Ecto neural progenitor cell (in vitro differentiated cells): ENCODE measurements at places on chromosomes 5 and 9.

- no peak for DNase-seq
Measured at GRCh38 chr5:67234671-67235176, 38.1 kb upstream of the CD180 start.

GRCh38 chr9:127187231-127187956 is 65.0 kb upstream of the ANGPTL2 start:
- no peak for DNase-seq

GRCh38 chr9:70802206-70802605 is 319.2 kb downstream of the TRPM3 start:
- no peak for DNase-seq

DNA sequence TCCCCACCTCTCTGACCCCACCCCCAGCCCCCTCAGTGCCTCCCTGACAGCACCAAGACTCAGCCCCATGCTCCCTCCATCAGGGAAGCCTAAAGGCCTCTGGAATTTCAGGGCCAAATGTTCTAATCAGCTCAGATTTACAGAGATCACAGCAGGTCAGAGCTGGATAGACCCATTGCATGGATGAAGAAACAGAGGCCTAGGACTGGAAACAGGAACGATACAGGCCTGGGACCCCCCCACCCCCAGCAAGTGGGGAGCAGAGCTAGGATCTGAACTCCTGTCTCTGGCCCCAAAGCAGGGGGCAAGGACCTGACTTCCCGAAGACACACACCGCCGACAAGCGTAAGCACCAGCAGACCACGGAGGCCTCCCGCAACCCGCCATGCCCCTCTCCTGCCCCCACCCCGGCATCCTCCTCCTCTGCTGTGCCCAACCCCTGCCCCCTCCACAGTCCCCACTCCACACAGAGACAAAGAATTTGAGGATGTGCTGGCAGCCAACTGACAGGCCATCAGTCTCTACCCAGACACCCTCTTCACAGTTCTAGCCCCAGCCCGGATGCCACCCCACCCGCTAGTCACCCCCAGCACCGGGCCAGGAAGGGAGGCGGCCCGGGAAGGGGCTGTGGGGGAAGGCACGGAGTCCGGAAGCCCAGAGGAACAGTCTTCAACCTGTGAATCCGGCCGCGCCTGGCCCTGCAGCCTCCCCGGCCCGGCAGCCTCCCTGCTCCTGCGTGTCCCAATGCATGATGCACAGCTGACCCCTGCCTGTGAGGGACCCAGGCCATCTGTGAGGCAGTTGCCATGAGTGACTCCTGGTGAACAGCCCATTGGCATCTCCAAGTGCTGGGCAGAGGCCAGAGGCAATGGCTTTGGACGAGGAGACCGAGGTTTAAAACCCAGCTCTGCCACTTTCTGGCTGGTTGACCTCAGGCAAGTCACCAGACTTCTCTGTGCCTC is 31.3 kb downstream of the NDUFA8 start:
- DNase-seq = no peak

- no peak for DNase-seq
Measured at GRCh38 chr5:135996611-135997010, 32.2 kb upstream of the TGFBI start.

GRCh38 chr5:163531272-163531671 is 25.9 kb downstream of the MAT2B start:
- DNase-seq = no peak

- DNase-seq = no peak
Measured at GRCh38 chr9:127862075-127863011, 7.9 kb upstream of the ENG start.

DNA sequence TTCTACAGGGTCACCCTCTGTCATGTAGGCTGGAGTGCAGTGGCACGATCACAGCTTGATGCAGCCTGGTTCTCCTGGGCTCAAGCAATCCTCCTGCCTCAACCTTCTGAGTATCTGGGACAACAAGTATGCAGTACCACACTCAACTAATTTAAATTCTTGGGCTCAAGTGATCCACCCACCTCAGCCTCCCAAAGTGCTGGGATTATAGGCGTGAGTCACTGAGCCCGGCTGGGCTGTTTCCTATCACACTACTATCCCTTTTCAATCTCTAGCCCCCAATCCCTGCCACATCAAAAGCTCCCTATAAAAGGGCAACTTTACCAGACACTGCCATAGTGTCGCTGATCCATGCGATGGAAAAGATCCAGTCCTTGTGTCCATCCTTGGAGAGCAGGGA is 20.4 kb downstream of the DCAF12 start:
- no peak for DNase-seq

DNA sequence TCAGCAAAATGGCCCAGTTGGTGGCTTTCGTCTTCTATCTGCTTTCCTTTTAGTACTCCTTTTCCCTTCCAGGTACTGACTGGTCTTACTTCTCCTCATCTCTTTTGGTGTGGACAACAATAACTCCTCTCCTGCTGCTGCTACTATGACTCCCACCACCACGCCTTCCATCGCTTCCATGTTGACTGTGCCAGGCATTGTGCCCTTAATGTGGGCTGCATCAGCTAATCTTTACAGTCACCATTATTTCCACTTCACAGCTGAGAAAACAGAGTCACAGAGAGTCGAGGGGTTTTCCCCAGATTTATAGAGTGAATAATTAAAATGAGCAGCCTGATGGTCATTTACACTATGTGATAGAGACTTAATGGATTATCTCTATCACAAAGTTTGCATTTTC is 184.9 kb upstream of the IL12B start:
- DNase-seq = no peak
